ENCODE measurements at places on chromosomes 1 and 21.

DNA sequence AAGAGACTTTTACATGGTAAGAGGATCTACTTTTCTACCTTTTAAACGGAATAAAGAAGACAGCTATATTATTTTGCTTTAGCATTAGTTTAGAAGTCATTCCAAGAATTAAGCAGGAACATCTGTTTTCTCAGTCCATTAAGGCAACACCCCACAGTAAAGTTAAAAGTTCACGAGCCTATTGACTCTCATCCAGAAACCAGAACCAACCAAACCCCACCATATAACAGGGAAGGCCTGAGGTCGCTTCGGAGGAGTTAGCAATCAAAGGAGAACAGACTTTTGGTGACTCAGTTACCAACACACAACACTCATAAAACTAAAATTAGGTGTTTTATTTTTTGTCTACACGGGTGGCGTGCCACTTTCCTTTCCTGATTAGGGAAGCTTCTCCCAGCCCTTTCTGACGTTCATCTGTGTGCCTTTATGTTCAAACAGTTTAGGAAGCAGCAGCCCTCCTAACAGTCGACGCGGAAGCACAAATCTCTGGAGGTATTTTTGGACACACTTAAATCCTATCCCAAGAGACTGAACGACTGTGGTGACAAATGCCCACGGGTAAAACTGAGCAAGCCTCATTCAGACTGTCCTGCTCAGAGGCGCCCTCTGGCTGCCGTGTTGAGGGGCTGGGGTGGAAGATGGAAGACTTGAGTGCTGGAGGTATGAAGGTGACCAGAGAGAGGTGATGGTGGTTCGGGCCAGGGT is 8.6 kb upstream of the PLA2G2C start:
- no peak for DNase-seq

- no peak for DNase-seq
These were observed 25.9 kb downstream of the RUNX3 start for GRCh38 chr1:24903955-24904730.

DNA sequence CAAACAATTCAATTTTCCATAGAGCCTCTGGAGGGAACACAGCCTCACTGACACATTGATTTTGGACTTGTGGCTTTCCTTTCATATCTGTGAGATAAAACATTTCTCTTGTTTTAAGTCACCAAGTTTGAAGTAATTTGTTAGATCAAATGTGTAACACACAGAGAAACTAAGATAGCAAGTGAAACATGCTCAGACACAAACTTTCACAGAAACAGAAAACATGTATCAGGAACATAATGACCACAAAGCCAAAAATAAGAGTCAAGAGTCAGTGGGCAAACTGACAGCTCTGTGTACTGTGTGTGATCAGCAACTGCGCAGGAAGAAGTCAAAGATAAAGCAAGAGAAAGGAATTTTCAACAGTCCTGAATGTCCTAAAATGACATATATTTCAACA is 1237.5 kb downstream of the AMY1C start:
- no peak for DNase-seq

DNA sequence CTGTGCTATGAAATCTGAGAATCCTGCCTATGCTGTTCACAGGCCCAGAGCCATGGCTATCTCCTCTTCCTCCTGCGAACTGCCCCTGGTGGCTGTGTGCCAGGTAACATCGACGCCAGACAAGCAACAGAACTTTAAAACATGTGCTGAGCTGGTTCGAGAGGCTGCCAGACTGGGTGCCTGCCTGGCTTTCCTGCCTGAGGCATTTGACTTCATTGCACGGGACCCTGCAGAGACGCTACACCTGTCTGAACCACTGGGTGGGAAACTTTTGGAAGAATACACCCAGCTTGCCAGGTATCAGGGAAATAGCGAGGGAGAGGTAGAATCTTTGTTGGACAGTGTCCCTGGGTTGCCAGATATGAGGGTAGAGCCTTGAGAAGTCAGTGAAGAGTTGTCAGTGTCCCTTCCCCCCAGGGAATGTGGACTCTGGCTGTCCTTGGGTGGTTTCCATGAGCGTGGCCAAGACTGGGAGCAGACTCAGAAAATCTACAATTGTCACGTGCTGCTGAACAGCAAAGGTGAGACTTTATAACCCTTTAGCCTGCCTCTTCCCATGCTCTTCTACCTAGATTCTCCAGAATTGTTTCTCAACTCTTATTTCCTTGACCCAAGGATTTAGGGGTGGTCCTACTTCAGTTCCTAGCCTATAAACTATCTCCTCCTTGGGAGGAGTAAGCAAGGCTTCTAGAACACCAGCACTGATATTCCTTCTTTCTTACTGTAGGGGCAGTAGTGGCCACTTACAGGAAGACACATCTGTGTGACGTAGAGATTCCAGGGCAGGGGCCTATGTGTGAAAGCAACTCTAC is 1.4 kb downstream of the NIT1 start:
- DNase-seq = peak; percentile 57

Measured in GM18507 (cell line).